ENCODE measurements at places on chromosomes 2 and 18.

- DNase-seq = no peak
Observed at GRCh38 chr18:55272510-55273243, 313.4 kb upstream of the CCDC68 start.

DNA sequence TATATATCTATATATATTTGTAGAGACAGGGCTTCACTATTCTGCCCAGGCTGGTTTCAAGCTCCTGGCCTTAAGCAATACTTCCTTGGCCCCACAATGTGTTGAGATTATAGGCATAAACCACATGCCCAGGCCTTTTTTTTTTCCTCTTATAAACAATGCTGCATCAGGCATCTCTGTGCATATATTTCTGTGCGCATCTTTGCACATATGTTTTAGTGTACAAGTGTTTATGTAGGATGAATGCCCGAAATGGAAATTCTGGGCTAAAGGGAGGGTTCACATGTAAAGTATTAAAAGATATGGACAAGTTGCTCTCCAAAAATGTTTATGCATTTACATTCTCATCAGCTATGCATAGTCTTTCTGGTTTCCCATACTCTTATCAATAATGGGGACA lies 183.2 kb upstream of the SPRED2 start:
- no peak for DNase-seq

DNA sequence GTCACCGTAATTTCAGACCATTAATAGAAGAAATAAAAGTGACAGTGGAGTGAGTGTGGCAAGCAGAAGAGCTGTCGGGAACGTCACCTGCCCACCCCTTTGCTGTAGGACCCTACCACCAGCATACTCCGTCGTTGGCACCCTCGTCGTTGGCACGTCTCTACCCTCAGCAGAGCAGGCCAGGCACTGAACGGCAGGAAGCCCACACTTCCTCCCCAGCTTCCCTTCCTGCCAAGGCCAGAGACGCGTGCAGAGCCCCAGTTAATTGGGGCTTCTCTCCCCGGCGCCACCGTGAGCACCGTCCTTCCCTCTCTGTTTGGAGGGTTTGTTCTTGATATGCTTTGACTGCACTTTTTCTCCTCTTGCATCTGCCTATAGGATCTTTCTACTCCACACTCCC lies 27.0 kb upstream of the NFATC1 start:
- no peak for DNase-seq

GRCh38 chr2:190404487-190404886 lies 3.7 kb upstream of the MFSD6 start:
- DNase-seq = no peak

GRCh38 chr2:43082111-43082894 lies 144.1 kb downstream of the ZFP36L2 start:
- no peak for DNase-seq

GRCh38 chr2:70796262-70796661 lies 5.8 kb upstream of the FIGLA start:
- no peak for DNase-seq

DNA sequence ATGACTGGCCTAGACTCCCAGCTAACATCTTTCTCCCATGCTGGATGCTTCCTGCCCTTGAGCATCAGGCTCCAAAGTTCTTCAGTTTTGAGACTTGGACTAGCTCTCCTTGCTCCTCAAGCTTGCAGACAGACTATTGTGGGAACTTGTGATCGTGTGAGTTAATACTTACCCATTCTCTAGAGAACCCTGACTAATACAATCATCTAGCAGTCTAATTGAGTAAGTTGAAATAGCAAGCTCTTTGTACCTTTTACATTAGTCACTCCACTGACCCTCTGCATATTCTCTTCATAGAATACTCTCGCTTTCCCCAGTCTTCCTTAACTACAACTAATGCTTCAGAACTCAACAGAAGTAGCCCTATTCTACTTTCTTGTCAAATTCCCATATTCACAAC lies 434.6 kb upstream of the NXPH2 start:
- DNase-seq = no peak

DNA sequence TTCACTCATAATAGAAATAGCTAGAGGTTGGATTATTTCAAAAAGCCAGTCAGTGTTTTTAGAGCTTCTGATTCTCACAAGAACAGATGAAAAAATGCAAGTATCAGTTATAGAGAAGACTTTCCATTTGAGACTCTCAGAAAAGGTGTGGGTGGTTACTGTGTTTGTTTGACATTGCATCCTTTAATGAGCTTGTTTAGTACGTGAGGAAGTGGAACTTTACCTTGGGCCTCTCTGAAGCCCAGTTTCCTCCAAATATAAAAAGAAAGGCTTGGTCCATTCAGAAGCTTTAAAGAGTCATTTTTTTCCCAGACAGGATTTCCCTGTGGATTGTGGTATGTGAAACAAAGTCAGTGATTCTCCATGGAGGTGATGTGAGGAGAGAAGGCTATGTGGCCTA lies 89.9 kb upstream of the RANBP2 start:
- no peak for DNase-seq

DNA sequence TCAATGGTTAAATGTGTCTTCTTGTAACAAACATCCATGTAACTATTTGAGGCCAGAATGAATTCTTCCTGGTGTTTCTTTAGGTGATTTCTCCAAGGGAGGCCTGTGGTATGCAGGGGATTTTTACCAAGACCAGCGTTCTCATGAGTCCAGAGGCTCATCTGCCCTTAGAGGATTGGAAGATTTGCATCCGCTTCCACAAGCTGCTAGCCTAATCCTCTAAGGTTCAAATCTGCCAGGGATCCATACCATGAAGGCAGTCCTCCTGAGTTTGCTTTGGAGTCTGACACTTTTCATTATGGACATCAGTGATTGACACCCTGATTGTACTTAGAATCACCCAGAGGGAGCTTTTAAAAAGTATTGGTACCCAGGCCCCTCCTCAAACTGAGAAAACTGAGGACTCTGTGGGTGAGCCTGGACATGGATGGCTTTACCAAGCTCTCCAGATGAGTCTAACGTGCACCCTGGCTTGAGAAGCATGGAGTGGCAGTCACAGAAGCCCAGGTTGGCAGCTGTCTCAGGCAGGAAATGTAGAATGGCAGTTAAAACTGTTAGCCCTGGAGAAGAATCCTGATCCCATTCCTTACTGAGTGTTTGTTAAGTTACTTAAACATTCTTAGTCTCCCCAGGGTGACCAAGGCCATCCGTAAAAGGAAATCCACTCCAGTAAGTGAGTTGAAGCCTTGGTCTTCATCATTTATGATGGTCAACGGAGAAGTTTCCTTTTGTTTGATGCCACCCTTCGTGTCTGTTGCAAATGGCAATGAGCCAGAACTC lies 95.3 kb upstream of the RMDN2 start:
- DNase-seq = no peak

GRCh38 chr2:226665306-226665831 lies 134.3 kb downstream of the IRS1 start:
- no peak for DNase-seq

GRCh38 chr2:195333869-195334268 lies 323.2 kb upstream of the SLC39A10 start:
- no peak for DNase-seq

- DNase-seq = no peak
Observed at GRCh38 chr2:37627710-37628109, 43.7 kb downstream of the CDC42EP3 start.

DNA sequence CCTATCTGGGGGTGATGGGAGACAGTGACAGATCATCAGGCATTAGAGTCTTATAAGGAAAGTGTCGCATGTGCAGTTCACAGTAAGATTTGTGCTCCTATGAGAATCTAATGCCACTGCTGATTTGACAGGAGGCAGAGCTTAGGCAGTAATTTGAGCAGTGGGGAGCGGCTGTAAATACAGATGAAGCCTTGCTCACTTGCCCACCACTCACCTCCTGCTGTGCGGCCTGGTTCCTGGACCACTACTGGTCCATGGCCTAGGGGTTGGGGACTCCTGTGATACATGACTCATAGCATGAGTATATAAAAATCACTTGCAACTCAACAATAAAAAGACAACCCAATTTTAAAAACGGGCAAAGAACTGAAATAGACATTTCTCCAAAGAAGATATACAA lies 71.1 kb upstream of the ACAA2 start:
- DNase-seq = no peak

GRCh38 chr2:134245340-134245984 lies 8.4 kb upstream of the MGAT5 start:
- no peak for DNase-seq

DNA sequence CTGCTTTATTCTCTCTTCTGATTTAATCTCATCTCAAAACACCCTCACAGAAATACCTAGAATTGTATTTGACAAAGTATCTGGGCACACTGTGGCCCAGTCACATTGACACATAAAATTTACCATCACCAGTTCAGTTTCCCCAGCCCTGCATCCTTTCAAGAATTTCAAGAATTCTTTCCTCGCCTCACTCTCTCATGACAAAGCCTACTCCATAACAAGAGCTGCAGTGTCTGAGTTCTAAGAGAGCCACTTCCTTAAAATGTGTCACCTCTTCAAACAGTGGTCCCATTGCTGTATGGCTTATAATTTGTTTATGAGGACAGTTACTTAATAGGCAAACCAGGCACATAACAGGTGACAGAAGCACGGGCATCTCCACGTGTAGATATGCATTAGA lies 90.9 kb upstream of the STK39 start:
- no peak for DNase-seq

- no peak for DNase-seq
Observed at GRCh38 chr2:121906170-121906569, 150.7 kb downstream of the TSN start.

GRCh38 chr2:62329797-62330196 lies 133.9 kb downstream of the B3GNT2 start:
- DNase-seq = no peak

- no peak for DNase-seq
Observed at GRCh38 chr2:223300326-223300725, 248.3 kb downstream of the KCNE4 start.

DNA sequence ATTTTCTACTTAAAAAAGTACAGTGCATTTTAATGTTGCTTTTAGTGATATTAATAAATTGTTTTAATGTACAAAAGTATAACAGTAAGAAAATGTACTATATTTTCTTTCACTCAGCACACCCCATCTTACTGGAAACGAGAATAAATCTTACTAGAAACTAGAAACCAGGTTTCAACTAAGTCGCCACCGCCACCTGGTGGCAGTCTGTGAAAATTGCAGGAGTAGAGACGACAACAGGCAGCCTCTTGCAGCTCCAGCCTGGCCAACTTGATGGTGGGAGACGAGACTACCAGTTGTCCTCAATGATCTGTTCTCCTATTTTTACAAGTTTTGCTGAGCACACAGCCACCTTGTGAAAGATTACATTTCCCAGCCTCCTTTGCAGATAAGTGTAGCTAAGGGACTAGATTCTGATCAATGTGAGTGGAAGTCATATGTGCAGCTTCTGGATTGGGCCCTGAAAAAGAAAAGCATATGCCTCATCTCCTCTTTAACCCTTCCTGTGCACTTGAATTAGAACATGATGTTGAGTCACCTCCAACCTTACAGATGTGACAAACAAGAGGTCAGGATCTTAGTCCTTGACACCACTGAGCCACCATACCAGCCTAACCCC lies 8.7 kb downstream of the OTOF start:
- DNase-seq = no peak

DNA sequence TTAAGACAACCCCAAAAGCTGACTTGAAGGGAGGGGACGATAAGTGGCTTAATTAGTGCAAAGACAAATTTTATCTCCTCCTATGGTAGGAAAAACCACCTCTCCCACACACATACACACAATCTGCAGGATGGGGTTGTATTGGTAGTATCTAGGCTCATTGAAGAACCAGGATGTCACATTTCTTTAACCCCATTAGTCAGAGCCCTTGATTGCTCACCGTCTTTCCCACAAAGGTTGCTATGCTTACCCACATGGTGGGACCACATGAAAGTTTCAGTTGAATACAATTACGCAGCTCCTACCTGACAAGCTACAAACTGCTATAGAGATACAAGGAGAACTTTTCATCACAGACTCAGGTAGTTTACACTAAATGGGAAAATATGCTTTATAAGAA lies 765.0 kb upstream of the CELF4 start:
- no peak for DNase-seq

DNA sequence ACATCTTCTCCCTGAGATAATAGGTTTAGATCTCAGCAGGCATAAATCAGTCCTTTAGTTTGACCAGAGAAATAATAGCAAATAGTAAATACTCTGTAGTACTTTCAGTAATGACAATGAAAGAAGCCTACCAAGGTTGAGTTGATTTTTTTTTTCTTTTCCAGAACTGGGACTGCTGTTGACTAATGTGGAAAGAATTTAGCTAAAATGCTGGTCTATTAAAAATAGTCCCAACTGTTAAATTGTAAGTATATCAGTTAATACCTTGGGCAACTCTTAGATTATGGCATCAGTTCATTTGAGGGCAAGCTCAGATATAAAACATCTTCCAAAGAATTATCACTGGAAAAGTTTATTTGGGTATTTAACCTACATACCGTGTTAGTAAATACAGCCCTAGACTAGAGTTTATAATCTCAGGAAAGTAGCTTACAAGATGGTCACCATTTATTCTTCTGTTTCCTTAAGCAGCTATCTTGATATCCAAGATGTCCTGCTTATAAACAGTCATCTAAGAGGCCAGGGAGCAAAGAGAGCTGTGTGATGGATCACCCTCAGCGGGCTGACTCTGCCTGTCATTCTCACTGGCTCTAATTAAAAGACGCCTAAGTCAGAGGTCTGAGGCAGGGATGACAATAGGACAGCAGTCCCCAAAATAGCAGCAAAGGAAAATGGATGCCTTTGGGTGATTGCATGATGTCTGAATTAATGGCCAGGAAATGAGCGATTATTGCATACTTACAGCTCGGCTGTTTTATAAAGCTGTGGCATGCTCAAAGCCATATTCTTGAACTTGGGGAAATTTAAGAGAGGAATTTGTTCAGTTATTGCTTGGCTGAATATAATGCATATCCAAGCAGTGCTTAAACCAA lies 121.3 kb downstream of the MTX2 start:
- no peak for DNase-seq
